Stimulated activated CD4-positive, alpha-beta T cell treated with anti-CD3 and anti-CD28 coated beads, Interleukin-1b, Interleukin-23, amount 100 ng/mL, for 24 hours (primary cell): ENCODE measurements at places on chromosomes 7 and 10.

DNA sequence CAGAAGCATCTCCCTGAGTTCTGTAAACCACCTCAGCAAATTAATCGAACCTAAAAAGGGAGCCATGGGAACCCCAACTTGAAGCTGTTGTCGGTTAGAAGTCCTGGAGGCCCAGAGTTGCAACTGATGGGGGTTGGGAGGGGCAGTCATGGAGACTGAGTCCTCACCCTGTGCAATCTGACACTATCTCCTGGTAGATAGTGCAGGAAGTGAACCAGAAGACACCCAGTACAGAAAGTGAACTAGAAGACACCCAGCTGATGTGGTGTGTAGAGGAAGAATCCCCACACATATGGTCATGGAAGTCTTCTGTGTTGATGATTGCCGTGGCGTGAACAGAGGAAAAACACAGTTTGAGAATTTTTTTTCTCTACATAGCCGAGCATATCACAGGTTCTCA, 58.8 kb upstream of the SRRM3 start:
- DNase-seq: no peak

DNA sequence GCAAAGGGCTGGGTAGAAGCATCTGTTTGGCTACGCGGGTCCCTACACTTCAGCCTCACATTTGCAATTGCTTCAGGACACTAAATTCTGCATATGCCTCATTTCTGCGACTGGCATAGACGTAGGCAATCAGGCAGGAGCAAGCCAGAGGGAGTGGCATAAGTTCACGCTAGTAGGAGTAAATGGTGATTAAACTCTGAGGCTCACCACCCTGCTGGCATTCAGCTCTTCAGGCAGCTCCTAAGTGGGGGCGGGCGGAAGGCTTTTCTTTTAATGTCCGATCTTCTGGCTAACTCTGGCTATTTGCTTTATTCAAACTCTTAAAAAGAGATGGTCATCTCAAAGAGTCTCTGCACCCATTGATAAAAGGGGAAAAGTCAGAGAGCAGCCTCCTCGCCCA, 45.3 kb downstream of the RGS10 start:
- DNase-seq: no peak

DNA sequence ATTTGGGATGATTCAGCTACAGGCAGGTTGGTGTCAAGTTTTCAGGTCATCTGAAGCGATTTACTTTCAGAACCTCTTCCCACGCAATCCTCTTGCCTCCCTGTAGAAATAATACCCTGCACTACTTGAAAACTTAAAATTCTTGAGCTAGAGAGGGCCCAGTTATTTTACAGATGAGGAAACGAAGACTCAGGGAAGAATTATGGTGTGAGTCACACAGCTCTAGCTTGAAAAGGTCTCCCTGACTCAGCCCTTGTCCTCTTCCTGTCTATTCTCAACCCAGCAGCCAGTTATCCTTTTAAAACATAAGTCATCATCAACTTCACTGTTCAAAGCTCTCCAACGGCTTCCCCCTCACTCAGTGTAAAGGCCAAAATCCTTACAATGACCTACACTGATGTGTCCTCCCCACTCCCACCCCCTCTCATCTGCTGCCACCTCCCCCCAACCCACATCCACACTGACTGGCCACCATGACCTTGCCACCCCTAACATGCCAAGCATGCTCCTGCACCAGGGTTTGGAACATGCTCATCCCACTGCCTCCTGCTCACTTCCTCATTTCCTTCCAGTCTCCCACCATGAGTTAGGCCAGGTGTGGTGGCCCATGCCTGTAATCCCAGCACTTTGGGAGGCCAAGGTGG, 3.4 kb downstream of the DNMBP start:
- no peak for DNase-seq

DNA sequence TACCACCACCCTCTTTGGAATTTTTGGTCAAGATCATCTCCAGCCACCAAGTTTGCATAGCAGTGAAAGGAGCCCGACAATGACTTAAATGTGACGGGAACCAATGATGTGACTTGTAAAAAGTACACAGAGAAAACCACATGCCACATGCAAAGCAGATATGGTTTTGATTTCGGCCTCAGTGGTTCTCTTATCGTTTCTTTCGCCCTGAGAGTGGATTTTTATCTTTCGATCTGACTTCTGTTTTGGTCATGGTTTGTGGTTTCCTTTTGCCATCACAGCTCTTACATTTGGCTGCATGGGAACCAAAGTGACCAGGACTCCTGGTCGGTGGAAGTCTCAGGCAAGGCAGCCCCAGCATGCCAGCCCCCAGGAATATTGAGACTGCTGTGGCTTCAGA, 31.5 kb downstream of the TCF7L2 start:
- DNase-seq: no peak

- DNase-seq: no peak
These were observed 48.3 kb upstream of the MYL10 start for GRCh38 chr7:101677391-101677790.

DNA sequence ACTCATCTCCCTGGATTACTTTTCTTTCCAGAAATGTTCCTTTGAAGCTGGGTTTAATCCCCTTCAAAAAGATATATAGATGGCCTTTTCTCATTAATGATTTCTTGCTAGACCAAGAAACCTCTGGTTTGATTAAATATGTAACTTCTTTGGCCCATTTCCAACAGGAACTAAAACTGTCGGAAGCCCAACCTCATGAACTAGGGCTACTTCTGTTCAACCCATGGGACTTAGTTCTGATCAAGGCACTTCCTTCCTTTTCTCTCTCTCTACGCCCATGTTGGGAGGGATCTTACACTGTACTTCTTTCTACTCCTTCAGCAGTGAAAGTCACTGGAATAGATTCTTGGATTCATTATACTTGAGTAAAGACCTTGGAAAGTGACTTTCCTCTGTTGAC, 83.6 kb downstream of the TMEM106B start:
- no peak for DNase-seq

DNA sequence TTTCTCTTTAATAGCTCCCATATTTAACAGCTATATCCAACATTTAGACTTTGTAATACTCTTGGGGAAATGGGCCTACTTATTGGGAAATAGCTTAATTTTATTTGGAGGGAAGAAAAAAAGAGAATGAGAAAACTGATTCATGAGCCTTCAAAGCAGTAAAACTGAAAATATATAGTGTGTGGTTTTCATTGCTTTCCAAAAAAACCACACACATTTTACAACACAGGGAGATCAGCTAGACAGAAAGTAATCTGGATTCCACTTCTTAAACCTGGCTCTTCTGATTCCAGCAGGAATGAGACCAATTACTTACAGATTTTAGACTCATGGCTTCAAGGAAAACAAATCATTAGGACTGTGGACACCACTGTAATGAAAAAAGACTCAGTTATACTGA, 48.7 kb downstream of the CH25H start:
- DNase-seq: no peak

DNA sequence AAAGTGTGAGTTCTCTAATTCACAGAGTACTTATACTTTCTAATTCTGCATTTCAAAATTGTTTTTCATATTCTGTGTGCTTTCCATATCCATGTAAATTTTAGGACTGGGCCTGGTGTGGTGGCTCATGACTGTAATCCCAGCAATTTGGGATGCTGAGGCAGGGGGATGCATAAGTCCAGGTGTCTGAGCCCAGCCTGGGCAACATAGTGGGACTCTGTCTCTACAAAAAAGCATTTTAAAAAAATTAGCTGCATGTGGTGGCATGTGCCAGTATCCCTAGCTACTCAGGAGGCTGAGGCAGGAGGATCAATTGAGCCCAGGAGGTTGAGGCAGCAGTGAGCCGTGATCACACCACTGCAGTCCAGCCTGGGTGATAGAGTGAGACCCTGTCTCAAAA, 382.6 kb upstream of the AKR1E2 start:
- no peak for DNase-seq

GRCh38 chr7:31663072-31663471, 23.9 kb upstream of the PPP1R17 start:
- no peak for DNase-seq

DNA sequence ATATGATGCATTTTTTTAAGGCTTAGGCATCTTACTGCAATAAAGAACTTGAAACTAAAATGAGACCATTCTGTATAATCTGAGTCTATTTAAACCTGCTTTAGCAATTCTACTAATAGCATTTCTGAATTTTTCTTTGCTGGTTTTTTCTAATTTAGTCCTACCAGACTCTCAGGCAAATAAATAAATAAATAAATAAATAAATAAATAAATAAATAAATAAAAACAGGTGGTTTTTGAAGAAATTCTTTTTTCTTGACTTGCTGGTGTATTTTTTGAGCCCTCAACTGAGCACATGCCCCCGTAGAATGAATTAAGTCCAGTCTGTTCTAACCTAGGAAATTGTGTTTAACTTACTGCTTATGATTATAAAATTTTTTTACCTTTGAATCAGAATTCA, 134.7 kb upstream of the FOXP2 start:
- DNase-seq: no peak

- DNase-seq: no peak
These were observed 129.0 kb upstream of the TCF7L2 start for GRCh38 chr10:112821038-112821437.

GRCh38 chr10:132248455-132249225, 59.1 kb downstream of the STK32C start:
- peak; percentile 21 for DNase-seq

DNA sequence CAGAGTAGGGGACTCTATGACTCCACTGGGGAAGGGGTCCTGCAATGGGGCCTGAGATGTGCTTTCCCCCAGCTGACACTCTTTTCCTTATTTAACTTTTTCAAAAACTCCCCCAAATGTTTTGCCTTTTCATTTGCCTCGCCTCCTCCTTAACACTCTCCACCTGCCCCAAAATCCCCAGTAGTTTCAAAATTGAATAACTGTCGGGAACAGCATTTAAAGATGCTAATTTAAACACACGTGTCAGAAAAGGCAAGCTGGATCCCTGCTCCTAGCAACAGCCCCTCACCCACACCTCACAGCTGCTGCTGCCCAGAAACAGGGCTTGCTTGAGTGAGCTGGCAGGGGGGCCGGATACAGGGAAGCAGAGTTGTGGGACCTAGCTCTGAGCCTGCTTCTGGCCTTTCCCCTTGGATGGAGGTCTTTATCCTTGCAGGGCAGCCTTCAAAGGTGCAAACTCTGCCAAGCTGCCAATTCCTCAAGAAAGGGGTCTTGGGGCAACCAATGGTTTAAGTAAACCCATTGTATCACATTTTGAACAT, 115.3 kb downstream of the KCNMA1 start:
- no peak for DNase-seq

GRCh38 chr10:33249137-33249536, 85.3 kb downstream of the NRP1 start:
- DNase-seq: no peak

- DNase-seq: no peak
These were observed 976 bp downstream of the ABCF2 start for GRCh38 chr7:151225948-151226510.

GRCh38 chr7:80307227-80307856, 172.7 kb downstream of the GNAI1 start:
- no peak for DNase-seq

DNA sequence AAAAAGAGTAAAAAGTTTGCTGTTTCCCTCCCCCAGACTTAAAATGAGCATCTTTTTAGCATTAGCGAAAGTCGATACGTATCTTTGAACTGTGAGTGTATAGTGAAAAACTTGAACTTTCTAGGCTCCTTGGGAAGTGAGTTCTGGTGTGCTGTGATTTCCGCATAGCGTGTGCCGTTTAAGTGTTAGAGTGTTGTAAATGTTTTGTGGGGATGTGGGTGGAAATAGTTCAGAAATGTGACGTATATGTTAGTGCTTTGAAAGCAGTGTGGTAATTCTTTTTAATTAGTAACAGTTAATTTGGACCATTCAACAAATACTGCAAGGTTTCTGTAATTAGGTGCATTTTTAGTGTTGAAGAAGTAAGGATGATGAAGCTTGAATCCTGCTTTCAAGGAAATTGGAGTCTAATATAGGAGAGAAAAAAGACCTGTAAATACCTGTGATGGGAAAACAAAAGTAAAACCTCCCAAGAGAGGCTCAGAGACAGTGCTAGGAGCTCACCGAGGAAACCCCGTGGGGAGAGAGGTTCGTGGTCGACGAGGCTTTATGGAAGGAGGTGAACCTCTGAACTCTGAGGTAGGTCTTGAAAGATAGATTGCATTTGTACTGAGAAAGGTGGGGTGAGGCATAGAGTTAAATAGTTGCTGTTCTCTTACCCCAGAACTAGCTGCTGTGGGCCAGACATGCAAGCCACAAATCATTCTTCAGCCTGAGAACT, 40.8 kb downstream of the RBM33 start:
- DNase-seq: no peak

- peak; percentile 62 for DNase-seq
These were observed at the start of gene FBXW4 for GRCh38 chr10:101694674-101695403. Gene FBXW4 (minus strand): TSS chr10:101695170. CDS start chr10:101695105, 65 bp downstream.

GRCh38 chr7:39950473-39951225, 593 bp downstream of the CDK13 start:
- peak; percentile 34 for DNase-seq
